AG09319 (cell line): ENCODE measurements at places on chromosomes 2 and 18.

GRCh38 chr18:29078273-29078672 is 901.3 kb upstream of the CDH2 start:
- no peak for DNase-seq

GRCh38 chr2:95393901-95394300 is 8.6 kb upstream of the FAHD2A start:
- no peak for DNase-seq

GRCh38 chr2:128773641-128774319 is 455.1 kb upstream of the HS6ST1 start:
- no peak for DNase-seq

DNA sequence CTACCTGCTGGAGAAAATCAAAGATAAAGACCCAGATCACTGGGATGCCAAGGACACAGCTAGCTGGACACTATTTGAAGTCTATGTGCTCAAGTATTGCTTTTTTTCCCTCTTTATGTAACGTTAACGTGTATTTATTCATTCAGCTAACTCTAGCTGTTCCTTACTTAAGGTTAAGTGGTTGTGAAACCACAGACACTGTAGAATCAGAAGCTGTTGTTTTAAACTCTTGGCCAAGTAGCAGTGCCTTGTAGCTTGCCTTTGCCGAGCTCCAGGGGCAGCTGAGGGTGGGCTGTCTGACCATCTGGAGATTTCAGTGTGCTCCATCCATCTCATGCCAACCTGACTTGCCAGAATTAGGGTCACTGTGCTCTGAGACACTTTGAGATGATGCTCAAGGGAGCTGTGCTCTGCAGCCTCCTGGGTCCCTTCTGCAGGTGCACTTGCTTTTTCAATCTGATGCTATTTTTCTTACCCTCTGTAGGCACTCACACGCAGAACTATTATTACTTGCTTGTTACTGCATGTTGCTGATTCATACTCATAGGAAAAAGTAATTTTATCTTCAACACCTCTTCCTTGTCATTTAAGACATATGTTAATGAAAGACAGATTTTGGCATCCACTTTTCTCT is 116.2 kb downstream of the METTL8 start:
- DNase-seq = no peak

DNA sequence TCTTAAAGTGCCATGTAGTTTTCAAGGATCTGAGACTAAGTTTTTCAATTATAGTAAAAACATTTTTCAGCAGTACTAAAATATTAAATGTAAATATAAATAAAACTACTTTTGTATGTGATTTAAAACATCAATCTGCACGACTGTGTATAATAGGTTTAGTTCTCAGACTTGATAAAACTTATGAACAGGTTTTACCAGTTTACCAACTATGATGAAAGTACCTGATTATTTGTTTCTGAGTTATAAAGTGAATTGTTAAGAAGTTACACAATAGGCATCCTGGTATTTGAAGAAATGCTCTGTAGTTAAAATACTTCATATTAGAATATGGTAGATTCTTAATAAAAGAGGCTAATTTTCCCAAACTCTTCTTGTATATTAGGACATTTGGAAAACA is 14.8 kb downstream of the RELCH start:
- no peak for DNase-seq

- DNase-seq = no peak
Measured at GRCh38 chr2:43737097-43737854, 36.6 kb upstream of the DYNC2LI1 start.

- DNase-seq = no peak
Measured at GRCh38 chr2:29335396-29335795, 220.2 kb downstream of the CLIP4 start.

DNA sequence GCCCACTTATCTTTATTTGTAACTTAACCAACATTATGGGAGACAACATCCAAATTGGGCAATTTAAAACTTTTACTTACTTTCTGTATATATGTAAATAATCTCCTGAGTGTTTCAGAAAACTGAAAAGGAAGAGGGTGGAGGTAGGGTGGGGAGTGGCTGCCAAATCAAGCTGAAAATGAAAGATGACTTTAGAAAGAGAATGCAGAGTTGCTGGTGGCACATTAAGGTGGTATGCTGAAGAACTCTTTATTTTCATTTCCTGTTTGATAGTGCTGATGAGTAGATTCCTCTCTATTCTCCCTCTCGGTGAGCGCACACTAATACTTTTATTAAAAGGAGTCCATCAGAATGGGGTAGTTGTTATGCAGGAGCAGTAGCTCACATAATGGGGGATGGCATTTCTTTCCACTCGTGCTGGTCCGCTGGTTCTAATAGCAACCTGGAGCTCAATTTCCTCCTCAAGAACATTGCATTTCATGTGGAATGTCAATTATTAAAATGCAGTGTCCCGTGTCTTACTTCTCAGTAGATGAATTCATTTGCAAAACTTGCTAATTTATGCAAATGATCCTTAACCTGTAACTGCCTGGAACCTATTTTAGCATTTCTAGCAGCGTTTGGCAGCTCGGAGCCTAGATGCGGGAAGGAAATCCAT is 466.9 kb upstream of the HNRNPA3 start:
- DNase-seq = no peak

- DNase-seq = no peak
Measured at GRCh38 chr2:3289171-3289515, 88.5 kb downstream of the EIPR1 start.

DNA sequence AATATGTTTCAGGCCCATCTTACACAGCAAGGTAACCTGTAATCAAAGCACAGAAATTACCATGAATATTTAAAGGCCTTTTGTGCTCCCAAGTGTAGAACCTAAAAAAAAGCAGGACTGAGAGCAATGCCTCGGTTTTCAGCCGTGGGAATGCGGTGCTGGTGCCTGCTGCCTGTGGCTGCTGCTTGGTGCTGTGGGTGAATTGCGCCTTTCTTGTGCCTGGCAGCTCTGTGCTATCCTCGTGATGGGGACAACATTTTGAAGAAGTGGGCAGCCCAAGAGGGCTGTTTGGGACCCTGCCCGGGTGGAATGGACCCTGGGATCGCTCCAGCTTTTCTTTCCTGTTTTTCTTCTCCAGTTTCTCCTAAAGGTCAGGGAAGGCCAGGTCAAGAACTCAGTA is 91.2 kb downstream of the ASAP2 start:
- no peak for DNase-seq

DNA sequence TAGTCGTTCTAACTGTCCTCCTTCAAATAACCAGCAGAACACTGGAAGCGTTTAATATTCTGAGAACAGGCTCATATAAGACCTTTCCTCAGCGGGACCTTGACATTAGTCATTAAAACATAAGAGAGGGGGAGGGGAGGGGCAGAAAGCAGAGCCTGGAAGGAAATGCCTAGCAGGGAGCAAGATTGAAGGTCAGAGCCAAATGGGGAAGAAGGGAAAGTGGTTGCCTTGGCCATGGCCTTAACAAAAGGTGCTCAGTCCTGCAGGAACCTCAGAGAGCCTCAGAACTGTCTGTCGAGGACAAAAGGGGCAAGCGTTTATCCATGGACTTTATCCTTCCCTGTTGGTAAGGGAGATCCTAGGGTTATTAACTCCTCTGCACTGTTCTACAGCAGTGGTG is 856 bp upstream of the PLA2R1 start:
- no peak for DNase-seq

GRCh38 chr2:54013996-54014395 is 43.2 kb upstream of the PSME4 start:
- DNase-seq = no peak

DNA sequence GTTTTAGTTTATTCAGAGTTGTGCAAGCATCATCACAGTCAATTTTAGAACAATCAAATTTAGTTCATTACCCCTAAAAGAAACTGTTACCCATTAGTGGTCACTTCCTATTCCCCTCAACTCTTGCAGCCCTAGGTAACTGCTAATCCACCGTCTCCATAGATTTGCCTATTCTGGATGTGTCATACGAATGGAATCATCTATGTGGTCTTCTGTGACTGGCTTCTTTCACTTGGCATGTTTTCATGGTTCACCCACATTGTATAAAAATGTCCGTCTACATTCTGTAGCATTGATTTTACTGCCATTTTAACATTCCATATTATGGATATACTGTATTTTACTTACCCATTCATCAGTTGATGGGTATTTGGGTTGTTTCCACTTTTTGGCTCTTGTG is 5.3 kb upstream of the CEP68 start:
- DNase-seq = no peak
